ENCODE measurements at places on chromosomes 3 and 15.

- DNase-seq: peak; percentile 90
Observed at GRCh38 chr3:15309662-15310335, 22.6 kb downstream of the SH3BP5 start.

- DNase-seq: no peak
Observed at GRCh38 chr15:87826119-87826747, 430.3 kb downstream of the NTRK3 start.

DNA sequence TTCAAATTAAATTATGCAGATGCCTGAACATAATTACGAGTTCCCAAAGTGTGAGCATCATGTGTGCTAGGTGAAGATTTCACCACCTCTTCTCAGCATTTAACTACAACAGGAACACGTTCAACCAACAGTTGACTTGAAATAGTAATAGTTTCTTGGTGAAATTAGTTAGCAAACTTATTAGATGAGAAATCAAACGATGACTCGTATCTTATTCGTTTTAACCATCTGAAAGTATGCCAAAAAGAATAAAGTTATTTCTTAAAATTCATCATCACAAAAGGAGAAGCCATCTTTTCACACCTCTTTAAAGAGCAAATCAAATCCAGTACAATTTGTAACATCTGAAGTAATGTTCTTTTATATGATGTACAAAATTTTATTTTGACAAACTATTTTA lies 2.3 kb downstream of the BNC1 start:
- no peak for DNase-seq

GRCh38 chr3:57681691-57682090 lies 11.2 kb downstream of the DENND6A start:
- DNase-seq: no peak

DNA sequence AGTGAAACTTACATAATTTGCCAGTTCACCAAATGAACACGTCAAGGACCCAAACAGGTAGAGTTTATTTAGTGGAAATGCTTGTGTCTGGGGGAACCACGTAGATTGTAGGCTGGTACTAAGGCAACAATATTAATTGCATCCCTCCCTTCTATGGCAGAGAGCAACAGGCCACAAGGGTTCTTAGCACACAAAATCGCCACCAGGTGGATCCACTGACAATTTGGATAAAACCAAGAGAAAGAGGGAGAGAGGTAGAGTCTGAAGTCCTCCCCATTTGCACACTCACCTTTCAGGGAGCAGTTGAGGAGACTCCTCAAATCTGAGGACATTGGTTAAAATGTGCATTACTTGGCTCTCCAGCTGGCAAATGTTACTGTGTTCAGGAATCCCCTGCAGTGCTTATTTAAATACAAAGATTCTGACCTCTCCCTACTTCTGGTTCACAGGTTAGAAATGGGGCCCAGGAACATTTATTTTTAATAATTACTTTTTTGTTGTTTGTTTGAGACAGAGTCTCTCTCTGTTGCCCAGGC lies 181.0 kb upstream of the FEZF2 start:
- no peak for DNase-seq

GRCh38 chr3:47979070-47979469 lies 37.1 kb downstream of the MAP4 start:
- DNase-seq: no peak

GRCh38 chr3:107666853-107667252 lies 144.1 kb downstream of the BBX start:
- no peak for DNase-seq

DNA sequence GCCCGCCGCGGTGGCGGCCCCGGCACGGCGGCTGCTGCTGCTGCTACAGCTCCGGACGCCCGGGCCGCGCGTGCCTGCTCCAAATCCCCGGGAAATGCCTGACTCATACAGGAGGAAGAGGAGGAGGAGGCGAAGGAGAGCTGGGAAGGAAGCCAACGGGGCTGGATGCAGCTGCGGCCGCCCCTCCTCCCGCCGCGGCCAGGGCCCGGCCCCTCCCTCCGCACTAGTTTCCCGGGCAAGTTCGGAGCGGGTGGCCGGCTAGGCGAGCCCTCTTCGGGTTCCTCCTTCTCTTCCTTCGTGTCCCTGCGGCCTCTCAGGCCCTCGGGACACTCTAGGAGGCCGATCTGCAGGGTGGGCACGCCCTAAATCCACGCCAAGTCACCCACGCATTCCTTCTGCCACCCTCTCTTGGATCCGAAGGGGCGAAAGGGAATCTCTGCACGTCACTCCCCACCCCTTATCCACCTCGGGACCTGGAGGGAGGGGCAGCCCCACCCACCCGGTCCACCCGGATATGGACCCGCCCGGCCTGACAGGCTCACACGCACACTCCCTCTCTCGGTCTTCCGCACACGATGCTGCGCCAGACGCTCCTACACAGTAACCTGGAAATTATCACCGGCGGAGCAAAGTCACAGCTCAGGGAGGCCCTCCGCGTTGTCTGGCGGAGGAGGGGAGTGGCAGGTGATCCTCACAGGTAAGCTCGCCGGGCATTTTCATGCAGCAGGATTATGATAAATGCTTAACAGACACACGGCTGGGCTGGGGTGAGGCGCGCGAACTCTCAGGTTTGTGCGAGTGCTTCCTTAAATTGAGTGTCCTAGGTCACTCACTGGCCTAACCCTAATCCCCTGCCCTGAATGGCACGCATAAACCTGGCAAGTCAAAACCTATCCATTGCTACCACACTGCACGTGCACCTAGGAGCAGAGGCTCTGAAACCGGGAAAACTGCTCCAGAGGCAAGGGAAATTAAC lies at the start of the genes OSBPL10 and ZNF860:
Gene OSBPL10, minus strand, starts transcription at position 57 of the 976 bp plus-strand sequence. CDS start 83 bp downstream, outside the sequence.
Gene ZNF860, plus strand, starts transcription at position 545 of the 976 bp plus-strand sequence. CDS start 7,330 bp downstream, outside the sequence.
- DNase-seq: peak; percentile 63

DNA sequence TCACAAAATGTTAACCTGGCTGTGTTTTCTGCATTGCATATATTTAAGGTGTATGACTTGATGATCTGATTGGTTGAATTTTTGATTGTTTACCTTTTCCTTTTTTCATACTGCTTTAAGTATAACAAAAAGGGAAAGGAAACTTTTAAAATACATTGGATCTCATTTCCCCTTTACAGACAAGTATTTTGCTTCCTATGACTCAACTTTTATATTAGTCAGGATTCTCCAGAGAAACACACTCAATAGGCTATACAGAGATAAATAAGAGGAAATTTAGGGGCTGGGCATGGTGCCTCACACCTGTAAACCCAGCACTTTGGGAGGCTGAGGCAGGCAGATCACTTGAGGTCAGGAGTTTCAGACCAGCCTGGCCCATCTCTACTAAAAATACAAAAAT lies 205.8 kb downstream of the TJP1 start:
- DNase-seq: no peak

GRCh38 chr15:57060799-57061198 lies 142.4 kb downstream of the TCF12 start:
- peak; percentile 92 for DNase-seq

GRCh38 chr3:176971613-176972174 lies 225.6 kb downstream of the TBL1XR1 start:
- no peak for DNase-seq

- no peak for DNase-seq
Observed at GRCh38 chr3:103380391-103380790, 945.6 kb downstream of the ZPLD1 start.

DNA sequence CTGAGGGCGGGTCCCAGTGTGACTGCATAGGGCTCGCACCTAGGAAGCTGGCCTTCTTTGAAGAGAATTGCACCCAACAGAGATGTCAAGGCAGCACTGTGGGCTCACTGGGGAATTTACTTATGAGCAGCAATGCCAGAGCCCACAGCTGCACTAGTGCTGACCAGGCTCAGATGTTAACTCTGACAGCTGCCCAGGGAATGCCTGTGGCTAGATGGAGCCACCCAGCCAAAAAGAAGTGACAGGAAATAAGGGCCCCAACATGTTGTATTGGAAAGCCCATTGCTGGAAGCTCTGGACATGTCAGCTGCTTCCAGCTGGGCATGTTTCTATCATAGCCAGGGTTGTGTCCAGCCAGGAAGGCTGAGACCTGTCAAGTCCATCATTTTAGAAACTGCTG lies 90.9 kb upstream of the ZNF280D start:
- DNase-seq: no peak

DNA sequence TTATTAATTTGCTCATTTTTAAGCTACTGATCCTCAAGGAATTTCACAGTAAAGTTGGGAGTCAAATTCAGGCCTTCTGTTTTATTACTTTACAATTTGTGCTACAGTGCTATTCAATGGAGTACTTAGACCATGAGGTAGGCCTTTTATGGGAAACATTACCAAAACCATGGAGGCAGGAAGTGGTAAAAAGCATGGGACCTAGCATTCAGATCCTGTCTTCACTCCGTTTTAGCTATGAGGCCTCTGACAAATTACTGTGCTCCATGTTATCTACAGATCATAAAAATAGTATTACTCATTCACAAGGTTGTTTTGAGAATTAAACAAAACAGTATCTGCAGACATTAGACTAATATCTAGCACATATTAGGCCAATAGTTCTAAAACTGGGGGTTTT lies 140.6 kb upstream of the SLITRK3 start:
- DNase-seq: no peak

- DNase-seq: no peak
Observed at GRCh38 chr3:52144796-52145735, 9.2 kb downstream of the POC1A start.

- DNase-seq: no peak
Observed at GRCh38 chr15:35533130-35534110, 12.5 kb downstream of the DPH6 start.

DNA sequence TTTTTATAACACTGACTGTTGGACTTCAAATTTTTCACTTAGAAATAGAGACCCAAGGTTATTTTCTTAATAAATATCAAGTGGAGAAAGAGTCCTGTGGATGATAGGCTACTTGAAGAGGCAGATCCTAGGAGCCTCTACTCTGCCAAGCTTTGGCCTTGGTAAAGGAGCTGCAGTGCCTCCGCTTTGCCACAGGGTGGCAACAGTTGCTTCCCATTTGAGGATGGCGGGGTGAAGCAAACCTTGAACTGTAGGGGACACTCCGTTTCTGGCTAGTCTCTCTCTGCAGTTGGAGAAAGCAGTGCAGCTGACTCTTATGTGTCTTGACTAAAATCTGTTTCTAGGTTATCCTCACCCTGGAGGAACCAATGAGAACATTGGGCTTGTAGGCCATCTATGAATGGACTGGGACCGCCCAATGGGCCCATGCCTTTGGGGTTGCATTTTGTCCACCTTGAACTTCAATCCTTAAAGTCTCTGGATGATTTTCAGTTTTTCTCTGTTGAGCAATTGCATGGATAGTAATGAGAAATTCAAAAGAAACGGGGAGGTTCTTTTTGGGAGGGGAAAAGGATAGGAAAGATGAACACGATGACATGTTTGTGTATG lies 9.8 kb downstream of the SCG5 start:
- peak; percentile 66 for DNase-seq

DNA sequence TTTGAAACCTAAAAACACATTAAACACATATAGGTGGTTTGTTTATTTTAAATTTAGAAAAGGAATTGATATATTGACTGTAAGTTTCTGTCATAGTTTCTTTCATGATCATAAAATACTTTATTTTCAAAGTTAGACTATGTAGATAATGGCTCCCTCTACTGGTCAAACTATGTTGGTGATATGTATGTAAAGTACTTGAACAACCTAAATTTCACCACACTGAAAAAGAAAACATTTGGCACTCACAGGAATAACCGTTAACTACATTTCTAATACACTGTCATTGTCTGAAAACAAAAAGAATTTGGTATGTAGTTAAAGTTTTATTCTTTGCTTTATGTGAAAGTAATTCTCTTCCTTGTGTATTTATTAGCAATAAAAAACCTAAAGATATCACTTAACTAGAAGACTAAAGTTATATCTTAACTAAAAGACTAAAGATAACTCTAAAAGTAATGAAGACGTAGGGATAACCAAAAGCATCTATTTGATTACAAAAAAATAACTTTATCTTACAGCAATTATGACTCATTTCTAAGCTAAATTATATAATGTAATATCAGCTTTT lies 427.5 kb downstream of the VGLL3 start:
- DNase-seq: peak; percentile 15

DNA sequence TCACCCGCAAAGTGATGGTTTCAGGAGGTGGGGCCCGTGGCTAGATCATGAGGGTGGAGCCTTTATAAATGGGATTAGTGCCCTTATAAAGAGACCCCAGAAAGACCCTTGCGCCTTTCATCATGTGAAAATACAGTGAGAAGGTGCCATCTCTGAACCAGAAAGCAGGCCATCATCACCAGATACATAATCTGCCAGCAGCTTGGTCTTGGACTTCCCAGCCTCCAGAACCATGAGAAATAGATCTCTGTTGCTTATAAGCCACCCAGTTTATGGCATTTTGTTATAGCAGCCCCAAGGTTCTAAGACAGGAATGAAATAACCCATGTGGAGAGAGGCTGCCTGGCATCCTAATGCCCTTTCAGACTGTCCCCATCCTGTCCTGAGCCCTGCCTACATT lies 127.8 kb upstream of the SMAD3 start:
- DNase-seq: no peak

DNA sequence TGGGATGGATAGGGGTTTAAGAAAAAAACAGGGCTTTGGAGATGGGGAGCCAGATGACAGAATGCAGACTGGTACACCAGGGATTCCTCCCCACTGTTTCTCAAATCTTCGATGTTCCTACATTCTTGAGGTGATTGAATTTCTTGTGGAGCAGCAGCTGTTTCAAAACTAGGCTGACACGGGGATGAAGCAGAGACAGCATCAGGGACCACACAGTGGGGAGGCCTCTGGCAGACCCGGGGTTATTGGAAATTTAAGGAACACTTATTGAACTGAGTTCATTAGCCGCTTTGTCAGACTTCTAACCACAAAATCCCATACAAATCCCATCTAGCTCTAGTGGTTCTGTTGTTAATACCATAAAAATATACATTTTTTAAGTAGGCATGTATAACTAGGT lies 621.4 kb upstream of the GBE1 start:
- DNase-seq: no peak

GRCh38 chr15:99100245-99101173 lies 4.4 kb upstream of the SYNM start:
- DNase-seq: peak; percentile 74

DNA sequence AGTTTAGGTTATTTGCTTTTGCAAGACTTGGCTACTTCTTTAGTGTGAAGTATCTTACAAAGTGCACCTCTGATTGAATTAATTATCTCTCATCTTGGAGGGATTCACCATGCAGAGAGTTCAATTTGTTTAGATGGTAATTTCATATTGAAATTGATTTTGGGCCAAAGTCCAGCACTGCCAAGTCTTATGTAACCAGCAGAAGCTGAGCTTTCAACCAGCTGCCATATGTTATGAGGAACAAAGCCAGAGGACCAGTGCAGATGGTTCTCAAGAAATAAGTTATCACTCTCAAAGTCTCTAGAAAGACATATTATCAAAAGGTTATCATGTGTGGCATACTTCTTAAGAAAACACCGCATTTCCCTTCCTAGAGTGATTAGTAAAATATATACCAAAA lies 29.0 kb downstream of the ABHD6 start:
- peak; percentile 50 for DNase-seq

DNA sequence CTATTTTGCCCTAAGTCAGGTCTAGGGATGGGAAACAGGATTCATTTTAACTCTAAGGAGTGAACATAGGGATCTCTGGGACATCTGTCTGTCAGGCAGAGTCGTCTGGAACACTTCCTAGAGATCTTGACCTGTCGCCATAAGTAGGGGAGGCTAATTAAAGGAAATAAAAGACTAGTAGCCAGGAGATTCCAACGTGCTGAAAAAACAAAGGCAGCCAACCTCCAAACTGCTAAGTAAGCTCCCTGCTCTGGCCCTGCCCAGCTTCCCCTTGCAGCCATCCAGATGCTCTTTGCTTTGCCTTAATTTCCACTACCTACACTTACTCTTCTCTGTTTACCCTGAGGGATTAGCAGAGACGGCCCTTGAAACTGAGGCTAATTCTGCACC lies 18.4 kb upstream of the TSEN2 start:
- no peak for DNase-seq
